Stimulated activated CD8-positive, alpha-beta memory T cell treated with anti-CD3 and anti-CD28 coated beads, Interleukin-4, amount 100 ng/mL, for 1 hour (primary cell): ENCODE measurements at places on chromosomes 5 and 9.

GRCh38 chr5:132253008-132253441 lies 4.5 kb upstream of the PDLIM4 start:
- no peak for DNase-seq

DNA sequence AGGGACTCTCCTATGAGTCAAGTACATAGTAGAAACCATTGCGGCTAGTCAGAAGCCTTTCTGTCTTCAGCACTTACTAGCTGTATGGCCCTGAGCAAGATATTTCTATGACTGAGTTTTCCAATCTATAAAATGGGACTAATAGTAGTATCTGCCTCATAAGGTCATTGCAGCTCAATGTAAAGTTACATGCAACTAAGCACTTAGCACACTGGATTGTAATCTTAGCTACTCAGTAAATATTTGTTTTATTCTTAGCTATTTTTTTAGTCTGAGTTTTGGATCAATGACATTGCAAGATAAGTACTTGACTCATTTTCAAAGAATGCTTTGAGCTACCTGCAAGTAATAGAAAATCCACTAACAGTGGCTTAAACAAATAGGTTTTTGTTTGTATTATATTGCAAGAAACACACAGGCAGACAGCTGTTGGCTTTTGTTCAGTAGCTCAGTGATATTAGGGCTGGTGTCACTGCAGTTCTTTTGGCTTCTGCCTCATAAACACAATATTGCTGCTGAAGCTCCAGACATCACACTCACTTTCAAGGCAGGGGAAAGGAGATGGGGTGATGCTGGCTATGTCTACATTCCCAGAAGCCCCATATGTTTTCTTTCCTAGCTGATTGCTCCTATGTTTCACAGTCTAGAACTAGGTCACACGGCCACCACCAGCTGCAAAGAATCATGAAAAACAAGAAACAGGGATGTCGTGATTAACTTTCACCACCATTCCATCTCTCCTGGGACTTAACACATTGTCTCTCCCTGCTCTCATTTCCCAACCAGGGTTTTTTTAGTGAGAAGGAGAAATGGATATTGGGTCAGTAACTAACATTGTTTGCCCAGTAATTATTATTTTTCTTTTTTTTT lies 26.9 kb upstream of the FAT2 start:
- no peak for DNase-seq

DNA sequence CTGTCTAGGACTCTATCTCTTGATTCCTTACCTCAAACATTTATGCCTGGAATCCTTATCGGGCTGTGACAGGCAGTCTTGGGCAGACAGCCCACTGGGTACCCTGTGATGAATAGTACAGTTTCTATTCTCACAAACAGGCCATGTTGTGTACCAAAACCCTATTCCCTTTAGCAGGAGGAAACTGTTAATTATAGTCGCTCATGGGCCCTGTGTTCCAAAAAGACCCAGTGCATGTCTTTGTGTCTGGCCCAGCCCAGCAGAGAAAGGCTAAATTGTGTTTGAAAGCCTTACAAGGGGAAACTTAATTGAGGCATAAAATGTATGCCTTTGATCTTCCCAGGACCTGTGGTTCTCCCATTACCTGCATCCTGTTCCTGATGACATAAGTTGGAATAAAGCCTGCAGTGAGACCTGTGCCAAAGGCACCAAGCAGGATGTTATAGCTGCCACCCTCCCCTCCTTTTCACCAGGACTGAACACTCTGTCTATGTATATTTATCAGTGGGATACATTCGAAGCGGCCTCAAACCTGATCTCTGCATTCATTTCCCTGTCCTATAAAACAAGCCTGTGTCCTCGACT lies 43.3 kb downstream of the TLR4 start:
- DNase-seq: no peak

GRCh38 chr5:88829775-88830174 lies 53.2 kb downstream of the MEF2C start:
- no peak for DNase-seq

DNA sequence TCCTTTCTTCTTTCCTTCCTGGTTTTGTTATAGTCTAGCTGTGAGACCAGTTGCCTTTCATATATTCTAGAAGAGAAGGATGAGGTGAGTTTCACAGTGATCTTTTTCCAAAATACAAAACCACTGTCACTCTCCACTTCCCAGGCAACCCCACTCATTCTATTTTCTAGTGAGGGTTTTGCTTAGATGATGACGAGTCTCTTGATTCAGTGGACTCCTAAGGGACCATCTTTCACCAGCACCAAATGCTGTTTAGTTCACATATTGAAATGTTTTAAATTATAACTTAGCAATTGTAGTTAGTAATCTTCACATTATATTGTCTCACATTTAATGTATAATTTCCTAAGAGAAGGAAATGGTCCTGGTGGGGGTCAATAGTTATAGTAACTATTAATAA lies 25.2 kb downstream of the PIK3R1 start:
- no peak for DNase-seq

- no peak for DNase-seq
These were observed 1920.2 kb upstream of the CDH9 start for GRCh38 chr5:28958581-28958980.

GRCh38 chr5:80246001-80246758 lies 9.7 kb downstream of the SERINC5 start:
- no peak for DNase-seq

GRCh38 chr9:97555164-97555563 lies 53.7 kb downstream of the TMOD1 start:
- DNase-seq: no peak
